ENCODE measurements at places on chromosomes 16 and 17. TPM values are rescaled to one million over a fixed set of nuclear protein-coding genes. Genes with fewer than 3 reads are reported as not detected.

GRCh38 chr16:6777624-6778023 is 555.0 kb upstream of the RBFOX1 start:
- no peak for DNase-seq

Gene SULT1A2
- total RNA-seq = 3.0 TPM

GRCh38 chr17:70254735-70255460 is 85.6 kb downstream of the KCNJ2 start:
- no peak for DNase-seq

GRCh38 chr17:77303620-77304019 is 162.9 kb downstream of the SEC14L1 start:
- no peak for DNase-seq

- no peak for DNase-seq
These were observed 73.3 kb downstream of the RPH3AL start for GRCh38 chr17:279331-279730.

DNA sequence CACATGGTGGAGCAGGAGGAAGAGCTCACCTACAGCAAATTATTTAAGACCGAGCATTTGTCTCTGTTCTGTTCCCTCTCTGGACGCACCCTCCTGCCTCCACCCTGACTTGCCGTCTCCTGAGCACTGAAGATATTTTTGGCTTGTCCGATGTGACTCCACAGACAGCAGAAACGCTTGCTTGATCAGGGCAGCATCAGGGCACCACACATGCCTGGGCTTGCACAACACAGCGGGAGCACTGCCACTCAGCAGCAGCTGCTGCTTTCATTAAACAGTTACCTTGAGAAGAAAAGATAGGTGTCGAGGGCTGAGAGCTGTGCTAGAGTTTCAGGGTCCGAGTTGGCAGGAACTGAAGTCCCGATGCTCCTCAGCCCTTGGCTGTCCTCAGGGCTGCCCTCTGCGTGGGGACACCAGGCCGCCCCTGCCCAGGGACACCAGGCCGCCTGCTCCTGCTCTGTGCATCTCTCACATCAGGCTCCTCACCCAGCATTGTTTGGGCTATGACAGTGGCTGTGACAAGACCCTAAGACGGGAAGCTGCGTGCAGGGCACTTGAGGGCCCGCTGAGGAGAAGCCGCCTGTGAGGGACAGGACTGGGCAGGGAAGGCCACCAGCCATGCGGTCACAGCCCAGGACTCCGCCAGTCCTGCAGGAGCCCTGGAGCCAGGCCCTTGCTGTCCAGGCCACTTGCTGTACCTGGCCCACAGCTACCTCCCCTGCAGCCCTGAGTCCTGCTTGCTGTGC is 21.3 kb upstream of the CDH15 start:
- no peak for DNase-seq

Gene GRIN2A
- not detected for total RNA-seq

DNA sequence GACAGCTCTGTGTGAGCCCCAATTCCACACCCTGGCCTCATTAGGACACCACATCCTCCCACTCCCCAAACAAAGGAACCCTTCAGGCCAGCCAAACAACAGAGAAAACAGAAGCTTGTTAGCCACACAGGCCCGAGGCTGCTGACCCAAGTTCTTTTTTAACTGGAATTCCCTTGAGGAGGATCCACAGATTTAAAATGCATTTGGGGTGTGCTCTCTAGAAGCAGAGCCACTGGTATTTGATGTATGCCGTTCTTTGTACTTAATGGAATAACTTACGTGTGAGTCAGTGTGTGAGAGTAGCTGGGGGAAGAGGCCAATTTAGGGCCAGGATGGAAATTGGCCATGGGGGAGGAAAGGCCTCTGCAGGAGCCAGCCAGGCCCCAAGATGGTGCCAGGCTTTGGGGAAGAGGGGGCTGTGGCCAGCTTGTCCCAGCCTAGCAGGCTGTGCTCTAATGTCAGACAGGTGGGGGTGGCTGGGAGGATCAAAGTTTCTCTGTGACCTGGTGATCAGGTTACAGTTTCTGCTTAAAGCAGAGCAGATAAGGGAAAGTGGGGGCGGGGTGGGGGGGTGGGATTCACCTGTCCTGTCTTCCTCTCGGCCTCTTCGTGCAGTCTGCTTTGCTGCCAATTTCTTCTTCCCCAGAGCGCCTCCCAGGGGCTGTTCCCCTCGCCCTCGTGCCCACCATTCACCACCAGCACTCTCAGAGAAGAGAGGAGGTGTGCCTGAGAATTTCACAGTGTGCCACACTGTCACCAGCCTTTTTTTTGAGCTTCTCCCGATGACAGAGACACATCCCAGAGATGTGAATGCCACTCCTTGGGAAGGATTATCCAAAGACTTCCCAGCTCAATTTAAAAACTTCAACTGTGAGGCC is 50.8 kb downstream of the TOM1L2 start:
- DNase-seq = no peak

GRCh38 chr16:1093284-1094123 is 2.5 kb downstream of the C1QTNF8 start:
- peak; percentile 23 for DNase-seq

DNA sequence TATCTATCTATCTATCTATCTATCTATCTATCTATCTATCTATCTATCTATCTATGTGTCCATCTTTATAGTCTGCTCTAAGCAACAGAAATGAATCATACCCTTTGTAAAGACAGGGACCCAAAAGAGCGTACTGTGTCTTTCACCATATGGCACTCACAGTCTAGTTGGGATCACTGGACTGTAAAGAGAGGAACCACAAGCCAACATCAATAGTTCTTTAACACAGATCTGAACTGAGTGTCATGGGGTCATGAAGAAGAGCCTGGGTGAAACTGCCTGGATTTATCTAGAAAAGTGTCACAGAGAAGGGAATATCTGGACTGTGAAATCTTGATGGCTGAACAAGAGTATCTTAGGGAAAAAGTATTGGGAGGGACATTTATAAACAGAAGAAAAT is 619.1 kb upstream of the SOX9 start:
- DNase-seq = no peak

Gene TMEM107
- 45.4 TPM for total RNA-seq

GRCh38 chr17:80996422-80997305 is 5.0 kb downstream of the CHMP6 start:
- DNase-seq = no peak

DNA sequence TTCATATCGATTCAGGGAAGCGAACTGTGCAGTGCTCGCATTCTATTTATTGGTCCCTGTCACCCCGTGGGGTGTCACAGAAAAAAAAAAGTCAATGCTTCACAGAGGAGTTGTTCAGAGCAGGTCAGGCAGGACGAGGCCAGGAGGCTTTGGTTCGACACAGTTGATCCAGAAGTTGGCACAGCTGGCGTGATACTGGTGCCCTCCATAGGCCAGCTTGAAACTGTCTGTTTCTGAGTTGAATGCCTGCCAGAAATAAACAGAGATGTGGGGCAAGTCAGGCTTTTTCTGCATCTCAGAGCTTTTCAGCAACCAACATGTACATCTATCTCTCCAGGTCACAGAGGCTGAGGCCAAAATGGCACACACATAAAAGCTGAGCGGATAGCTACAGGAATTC is 29.1 kb downstream of the DUSP14 start:
- DNase-seq = no peak

- no peak for DNase-seq
These were observed 26.0 kb downstream of the NECAB2 start for GRCh38 chr16:83994087-83994486.

Gene HBZ
- not detected for total RNA-seq

Gene MT1A
- total RNA-seq = not detected

Gene COG1
- total RNA-seq = 44.1 TPM

DNA sequence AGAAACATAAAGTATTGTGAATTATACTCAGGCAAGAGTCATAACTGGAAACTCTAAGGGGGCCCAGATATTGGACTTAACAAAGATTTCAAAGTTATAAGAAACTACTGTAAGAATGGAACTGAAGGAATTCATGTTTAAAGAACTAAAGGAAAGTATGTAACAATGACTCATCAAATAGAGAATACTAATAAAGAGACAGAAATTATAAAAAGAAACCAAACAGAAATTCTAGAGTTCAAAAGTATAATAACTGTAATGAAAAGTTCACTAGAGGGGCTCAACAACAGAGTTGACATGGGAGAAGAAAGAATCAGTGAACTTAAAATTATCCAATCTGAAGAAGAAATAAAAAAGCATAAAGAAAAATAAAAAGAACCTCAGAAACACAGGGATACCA is 55.4 kb downstream of the ADCY9 start:
- DNase-seq = no peak

DNA sequence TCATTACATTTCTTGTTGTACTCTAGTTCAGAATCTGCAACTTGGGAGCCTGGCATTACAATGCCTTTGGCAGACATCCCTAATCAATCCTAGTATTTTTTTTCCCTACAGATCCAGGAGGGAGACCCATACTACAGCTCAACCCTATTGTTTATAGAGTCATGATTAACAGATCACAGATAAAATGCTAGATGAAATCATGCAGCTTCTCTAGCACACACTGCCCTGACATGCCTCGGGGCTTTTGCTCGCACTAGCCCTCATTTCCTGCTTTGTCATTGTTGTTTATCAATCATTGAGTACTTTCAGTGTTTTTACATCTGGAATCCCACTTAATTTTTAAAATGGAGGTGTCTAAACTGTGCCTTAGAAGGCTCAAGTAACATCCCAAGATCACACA is 412.5 kb downstream of the CA10 start:
- DNase-seq = no peak

DNA sequence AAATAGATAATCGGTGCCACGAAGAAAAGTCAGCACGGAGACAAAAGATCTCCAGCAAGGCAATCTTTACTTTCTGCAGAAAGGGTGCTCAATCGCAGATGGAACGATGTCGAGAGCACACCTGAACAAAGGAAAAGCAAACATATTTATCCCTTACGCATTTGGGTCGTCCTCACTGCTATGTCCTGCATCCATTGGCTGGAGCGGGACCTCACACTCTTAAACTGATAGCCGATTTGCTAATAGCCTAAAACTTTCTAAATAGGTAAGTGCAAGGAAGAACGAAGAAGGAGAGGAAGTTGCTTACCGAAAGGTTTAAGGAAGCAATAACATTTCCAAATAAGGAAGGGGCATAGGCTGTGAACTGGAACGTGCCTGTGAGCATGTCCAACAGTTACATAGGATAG is 1.2 kb upstream of the AKAP10 start:
- DNase-seq = no peak

Gene ABCA9
- not detected for total RNA-seq

Gene BEAN1
- total RNA-seq = 0.13 TPM

GRCh38 chr16:59878999-59879398 is 1144.9 kb upstream of the GOT2 start:
- DNase-seq = no peak

- peak; percentile 67 for DNase-seq
These were observed 2.1 kb downstream of the P2RX5 start for GRCh38 chr17:3693829-3694231.

DNA sequence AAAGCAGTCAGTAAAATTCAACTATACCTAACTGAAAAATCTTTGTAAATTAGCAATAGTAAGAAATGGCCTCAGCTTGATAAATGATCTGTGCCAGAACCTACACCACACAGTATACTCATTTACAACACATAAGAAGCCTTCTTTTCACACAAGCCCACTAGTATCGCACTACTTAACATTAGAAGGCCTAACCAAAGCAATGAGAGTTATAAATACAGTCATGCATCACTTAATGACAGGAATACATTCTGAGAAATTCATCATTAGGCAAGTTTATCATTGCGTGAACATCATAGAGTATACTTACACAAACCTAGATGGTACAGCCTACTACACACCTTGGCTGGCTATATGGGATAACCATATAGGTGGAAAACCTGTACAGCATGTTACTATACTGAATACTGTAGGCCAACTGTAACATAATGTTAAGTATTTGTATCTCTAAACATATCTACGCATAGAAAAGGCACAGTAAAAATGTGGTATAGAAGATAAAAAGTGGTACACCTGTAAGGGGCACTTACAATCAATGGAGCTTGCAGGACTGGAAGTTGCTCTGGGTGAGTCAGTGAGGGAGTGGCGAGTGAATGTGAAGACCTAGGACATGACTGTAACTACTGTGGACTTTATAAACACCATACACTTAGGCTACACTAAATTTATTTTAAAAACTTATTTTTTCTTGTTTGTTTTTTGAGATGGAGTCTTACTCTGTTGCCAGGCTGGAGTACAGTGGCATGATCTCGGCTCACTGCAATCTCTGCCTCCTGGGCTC is 126.5 kb upstream of the CORO6 start:
- no peak for DNase-seq

Gene TOX3
- not detected for total RNA-seq

Gene HOXB3
- 14.6 TPM for total RNA-seq

Gene CD300LB
- not detected for total RNA-seq

DNA sequence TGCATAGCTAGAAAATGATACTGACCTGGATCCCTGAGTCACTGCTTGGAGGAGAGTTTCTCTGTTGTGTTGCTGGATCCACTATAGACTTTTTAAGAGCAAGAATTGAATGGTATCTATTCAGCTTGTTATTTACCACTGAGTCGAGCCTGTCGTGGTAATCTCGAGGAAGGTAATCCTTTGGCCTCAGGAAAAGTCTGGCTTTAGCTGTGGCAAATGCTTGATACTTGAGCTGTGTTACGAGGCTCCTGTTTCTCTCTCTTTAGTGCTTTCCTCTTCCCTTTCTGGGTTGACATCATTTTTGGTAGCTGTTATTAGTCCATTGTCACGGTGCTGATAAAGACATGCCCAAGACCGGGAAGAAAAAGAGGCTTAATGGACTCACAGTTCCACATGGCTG is 314.3 kb downstream of the SNX29 start:
- no peak for DNase-seq

Gene PRSS8
- not detected for total RNA-seq

- no peak for DNase-seq
These were observed 816.2 kb upstream of the SOX9 start for GRCh38 chr17:71304498-71305158.

- peak; percentile 45 for DNase-seq
These were observed 848 bp upstream of the TBKBP1 start for GRCh38 chr17:47692895-47693730.

DNA sequence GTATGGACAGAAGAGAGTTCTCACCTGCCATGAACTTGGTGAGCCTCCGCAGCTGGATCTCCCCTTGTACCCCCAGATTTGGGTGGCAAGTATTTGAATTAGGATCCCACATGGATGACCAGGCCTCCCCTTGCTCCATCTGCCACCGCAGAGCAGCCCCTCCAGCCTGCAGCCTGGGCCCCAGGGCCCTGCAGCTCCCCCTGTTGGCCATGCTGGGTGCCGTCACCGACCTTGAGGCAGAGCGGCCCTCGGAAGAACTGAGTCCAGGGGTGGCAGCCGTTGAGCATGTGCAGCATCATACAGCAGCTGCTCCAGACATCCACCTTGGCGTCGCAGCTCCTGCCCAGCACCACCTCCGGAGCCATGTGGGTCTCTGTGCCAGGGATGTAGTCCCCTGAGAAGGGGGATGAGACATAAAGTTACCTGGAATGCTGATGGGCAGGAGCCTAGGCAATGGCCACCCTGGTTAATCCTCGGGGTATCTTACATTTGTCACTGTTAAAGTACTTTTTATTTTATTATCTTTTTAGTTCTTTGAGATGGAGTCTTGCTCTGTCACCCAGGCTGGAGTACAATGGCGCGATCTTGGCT is 9.0 kb upstream of the SPATA32 start:
- peak; percentile 46 for DNase-seq

Gene CORO1A
- 524 TPM for total RNA-seq

- DNase-seq = no peak
These were observed 13.9 kb downstream of the GNGT2 start for GRCh38 chr17:49196520-49196919.

Gene EXOC3L1
- not detected for total RNA-seq

GRCh38 chr16:354971-355461 is 2.5 kb upstream of the AXIN1 start:
- no peak for DNase-seq

Gene MYH11
- 33.8 TPM for total RNA-seq

GRCh38 chr16:28140788-28141618 is 70.8 kb downstream of the XPO6 start:
- peak; percentile 80 for DNase-seq

Gene ADAD2
- total RNA-seq = not detected

All from OCI-LY7 (cell line).